Activated naive CD8-positive, alpha-beta T cell treated with anti-CD3 and anti-CD28 coated beads for 36 hours (primary cell): ENCODE measurements at places on chromosomes 1 and 21. TPM values are rescaled to one million over a fixed set of nuclear protein-coding genes. Genes with fewer than 3 reads are reported as not detected.
A peak's percentile ranks its signal among the peaks of the same experiment; 100 is the strongest.

The S1PR1 gene
- 72.6 TPM for total RNA-seq

GRCh38 chr1:29286194-29286767 is 50.0 kb downstream of the PTPRU start:
- DNase-seq = no peak

The ASPM gene
- 30.2 TPM for total RNA-seq

- DNase-seq = no peak
Observed at GRCh38 chr1:46205791-46206190, 2.7 kb downstream of the LURAP1 start.

GRCh38 chr1:22050330-22050729 is 2.2 kb upstream of the CDC42 start:
- no peak for DNase-seq

DNA sequence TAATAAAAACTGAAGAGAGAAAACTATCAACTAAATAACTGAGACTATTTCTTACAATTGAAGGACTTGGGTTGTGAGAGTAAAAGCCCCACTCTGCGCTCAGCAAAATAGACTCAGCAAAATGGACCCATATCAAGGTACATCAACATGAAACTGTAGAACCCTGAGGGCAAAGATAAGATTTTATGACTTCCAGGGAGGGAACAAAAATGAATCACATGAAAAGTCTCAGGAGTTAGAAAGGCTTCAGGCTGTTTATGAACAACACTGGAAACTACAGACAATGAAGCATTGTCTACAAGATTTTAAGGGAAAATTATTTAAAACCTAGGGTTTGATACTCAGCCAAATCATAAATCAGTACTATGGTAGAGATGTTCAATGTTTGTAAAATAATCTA is 434.3 kb downstream of the PTPRC start:
- DNase-seq = no peak

GRCh38 chr1:61724506-61724812 is 482 bp downstream of the TM2D1 start:
- DNase-seq = no peak

- DNase-seq = no peak
Observed at GRCh38 chr1:27912429-27912828, 22.4 kb upstream of the SMPDL3B start.

DNA sequence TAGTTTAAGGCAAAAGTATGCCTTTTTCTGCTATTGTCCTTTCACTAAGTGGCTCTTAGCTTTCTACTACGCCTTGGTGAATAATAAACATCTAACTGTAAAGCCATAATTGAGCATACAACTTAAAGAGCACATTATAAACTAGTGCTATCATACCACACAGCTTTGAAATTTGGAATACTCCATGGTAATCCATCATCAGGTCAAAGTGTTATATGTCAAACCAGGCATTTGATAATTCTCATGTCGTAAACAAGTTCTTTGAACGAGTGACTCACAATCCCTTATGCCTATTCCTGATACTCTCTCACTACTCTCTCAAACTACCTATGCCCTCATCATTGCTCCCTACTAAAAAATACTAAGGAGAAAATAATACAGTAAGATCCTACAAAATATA is 60.3 kb upstream of the FMN2 start:
- no peak for DNase-seq

DNA sequence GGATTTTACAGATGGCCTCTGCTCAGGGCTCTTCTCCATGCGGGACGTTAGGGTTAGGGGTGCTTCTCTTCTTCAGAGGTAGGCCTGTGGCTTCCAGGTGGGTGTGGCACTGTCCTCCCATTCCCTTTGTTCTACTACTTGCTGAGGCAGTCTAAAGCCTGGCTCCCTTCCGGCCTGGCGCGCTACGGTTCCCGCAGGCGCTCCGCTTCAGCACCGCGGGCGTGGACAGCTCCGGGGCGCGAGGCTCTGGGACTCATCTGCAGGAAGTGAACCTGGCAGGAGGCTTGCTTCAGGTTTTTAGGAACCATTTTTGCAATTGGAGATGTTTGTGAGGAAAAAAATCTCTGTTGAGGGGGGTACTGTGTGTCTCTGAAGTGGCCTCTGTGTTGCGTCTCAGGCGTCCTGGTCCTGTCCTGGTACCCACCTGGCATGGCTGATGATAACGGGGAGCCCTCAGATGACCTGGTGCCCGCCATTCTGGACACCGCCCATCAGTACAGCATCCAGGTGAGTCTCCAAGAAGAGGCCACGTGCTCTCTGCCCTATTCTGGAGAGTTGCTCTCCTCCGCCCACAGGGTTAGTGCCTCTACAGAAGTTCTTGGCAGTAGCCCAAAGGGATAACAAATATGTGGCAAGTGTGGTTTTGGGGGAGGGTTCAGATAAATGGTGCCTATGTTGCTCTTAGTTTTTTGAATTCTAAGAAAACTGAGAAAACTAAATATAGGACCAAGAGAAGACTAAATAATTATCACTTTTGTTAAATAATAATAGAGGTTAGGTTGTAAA is 1.9 kb downstream of the MANEAL start:
- peak; percentile 61 for DNase-seq

The ST6GALNAC5 gene
- not detected for total RNA-seq

The ATP6V0B gene
- 116 TPM for total RNA-seq

GRCh38 chr1:188397521-188397920 is 1568.8 kb downstream of the PLA2G4A start:
- no peak for DNase-seq

The BRDT gene
- total RNA-seq = not detected

DNA sequence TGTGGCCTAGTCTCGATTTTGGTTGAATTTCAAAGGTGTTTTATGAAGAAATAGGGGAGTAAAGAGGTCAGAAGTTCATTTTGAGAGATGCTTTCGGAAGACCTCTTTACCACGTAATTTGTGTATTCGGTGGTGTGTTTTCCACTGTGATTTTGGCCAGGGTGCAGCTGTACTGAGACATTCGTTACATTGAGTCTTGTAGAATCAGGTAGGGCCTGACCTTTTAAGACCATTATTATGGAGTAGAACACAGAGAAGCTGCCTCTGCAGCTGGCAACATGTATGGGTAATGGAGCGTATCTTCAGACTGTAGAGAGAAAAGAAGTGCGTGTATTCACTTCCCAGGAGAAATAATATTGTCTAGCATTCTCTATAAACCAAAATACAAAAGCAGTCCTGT is 326.5 kb downstream of the PDE4B start:
- no peak for DNase-seq
